ENCODE measurements at places on chromosomes 11 and 22.

DNA sequence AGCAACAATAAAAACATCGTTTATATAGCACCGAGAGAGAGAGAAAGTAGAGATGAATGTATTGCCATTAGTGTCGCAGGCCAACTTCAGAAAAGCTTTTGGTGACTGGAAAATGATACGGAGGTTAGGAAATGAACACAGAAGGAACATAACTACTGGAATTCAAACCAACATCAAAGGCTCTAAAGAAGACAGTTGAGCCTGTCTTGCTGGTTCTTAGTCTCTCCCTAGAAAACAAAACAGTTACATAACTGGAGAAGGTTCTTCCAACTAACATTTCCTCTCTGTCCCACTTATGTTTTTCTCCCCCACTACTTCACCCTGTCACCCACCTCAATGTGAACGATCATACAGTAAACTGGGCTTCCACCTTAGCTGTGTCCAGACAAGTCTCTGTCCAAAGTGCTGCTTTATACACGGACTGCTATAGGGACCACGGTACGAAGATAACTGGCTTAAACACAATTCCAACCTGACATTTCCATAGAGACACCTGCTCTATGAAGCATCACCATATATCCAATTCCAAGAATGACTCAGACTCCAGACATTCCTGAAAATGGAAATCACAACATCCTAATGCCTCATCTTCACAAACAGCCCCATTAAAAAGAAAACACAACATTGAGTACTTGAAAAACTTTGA is 85.2 kb upstream of the ARHGAP32 start:
- DNase-seq = no peak

- peak; percentile 82 for DNase-seq
Observed at GRCh38 chr11:76962583-76963416, 71.4 kb upstream of the B3GNT6 start.

- no peak for DNase-seq
Observed at GRCh38 chr22:37898441-37899181, 7.5 kb upstream of the MICALL1 start.

DNA sequence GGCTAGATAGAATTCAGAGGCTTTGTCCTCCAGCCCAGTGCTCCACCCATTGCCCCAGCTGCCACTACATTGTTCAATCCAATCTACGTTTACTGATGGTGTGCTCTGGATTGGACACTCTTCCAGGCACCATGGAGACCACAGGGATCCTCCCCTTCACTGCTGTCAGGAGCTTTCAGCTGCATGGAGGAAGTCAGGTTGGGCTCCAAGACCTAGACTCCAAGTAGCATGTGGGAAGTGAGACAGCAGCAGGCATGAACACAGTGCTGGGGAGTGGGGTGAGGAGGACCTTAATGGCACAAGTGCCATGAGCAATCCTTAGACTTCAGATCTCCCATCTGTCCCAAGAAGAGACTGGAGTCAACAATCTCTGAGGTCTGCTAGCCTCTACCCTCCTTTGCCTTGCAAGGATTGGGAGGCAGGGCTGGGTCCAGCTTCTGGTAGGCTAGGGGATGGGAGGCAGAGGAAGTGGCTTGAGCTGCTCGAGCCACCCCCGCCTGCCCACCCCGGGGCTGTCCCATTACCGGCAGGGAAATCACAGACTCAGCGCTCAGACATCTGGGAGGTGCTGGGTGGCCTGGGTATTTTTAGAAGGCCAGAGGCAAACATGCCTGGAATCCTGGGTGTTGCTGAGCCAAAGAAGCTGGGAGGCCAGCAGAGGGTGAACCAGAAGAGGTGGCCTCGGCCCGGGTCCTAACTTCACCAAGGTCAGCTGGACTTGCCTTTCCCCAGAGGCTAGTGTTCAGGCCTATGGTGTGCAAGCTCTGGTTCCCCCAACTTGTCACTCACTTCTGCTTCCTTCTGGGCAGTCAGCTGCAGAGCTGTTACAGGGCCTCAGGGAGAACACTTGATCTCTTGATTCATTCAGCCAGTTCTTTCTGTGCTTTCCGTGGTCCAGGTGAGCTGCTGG is 15.2 kb upstream of the FCHSD2 start:
- peak; percentile 58 for DNase-seq
